ENCODE measurements at places on chromosomes 11 and 22.
A peak's percentile ranks its signal among the peaks of the same experiment; 100 is the strongest.

GRCh38 chr22:48664586-48664985 lies 1163.1 kb downstream of the BRD1 start:
- DNase-seq, result no peak
- no peaks in the 10 kb centered on the region for H3K27me3 ChIP-seq
- H3K4me3 ChIP-seq, result no peak overlapping the region
- no peaks in the 10 kb centered on the region for H3K36me3 ChIP-seq

GRCh38 chr11:8332891-8333290 lies 69.2 kb upstream of the LMO1 start:
- H3K4me3 ChIP-seq, result no peak overlapping the region
- H3K27me3 ChIP-seq, result peaks cover 2% of the 10 kb centered on the region
- H3K4me1 ChIP-seq, result no peaks in the 10 kb centered on the region
- H3K27ac ChIP-seq, result no peak overlapping the region
- no peak for DNase-seq

- H3K4me3 ChIP-seq, result no peak overlapping the region
- no peaks in the 10 kb centered on the region for H3K36me3 ChIP-seq
- peak overlapping the region; percentile 44 for H3K27ac ChIP-seq
- peaks cover 38% of the 10 kb centered on the region for H3K4me1 ChIP-seq
- no peak for DNase-seq
These were observed 98.9 kb downstream of the TRAF6 start for GRCh38 chr11:36411202-36411640.

DNA sequence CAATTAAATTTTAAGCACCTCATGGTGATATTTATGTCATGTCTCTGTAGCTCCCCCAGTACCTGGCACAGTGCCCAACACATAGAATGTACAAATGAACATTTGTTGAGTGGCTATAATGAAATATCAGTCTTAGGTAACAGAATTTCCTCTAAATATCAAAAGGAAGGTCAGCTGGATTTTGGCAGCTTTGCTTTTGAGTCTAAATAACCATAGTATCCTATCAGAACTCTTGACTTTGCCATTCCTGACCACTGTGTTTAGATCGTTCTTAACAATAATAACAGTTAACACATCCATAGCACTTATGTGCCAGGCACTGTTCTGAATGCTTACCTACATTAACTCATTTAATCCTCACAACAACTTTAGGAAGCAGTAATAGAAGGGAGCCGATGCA lies 26.6 kb downstream of the TMEM123 start:
- no peak overlapping the region for H3K4me3 ChIP-seq
- DNase-seq, result no peak
- no peaks in the 10 kb centered on the region for H3K27me3 ChIP-seq
- H3K36me3 ChIP-seq, result peaks cover 5% of the 10 kb centered on the region
- no peak overlapping the region for H3K27ac ChIP-seq
- peaks cover 38% of the 10 kb centered on the region for H3K4me1 ChIP-seq

DNA sequence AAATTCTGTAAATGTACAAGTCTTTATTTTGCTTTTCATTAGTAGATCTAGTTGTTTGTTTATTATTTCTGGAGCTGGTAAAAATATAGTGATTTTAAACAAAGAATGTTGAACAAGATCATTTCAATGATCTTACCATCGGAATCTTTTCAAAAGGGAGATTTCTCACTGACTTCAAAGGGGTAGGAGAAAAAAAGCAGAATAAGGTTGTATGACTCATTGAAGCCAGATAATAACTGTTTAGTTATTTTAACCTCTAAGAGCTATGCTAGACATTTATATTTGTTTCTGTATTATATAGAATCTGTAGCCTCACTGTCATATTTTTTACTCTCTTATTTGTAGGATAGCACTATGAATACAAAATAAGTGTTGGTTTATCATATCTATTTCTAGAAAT lies 8.1 kb upstream of the PDE3B start:
- H3K27ac ChIP-seq, result no peak overlapping the region
- no peak overlapping the region for H3K4me3 ChIP-seq
- H3K4me1 ChIP-seq, result peaks cover 23% of the 10 kb centered on the region
- no peaks in the 10 kb centered on the region for H3K27me3 ChIP-seq
- H3K36me3 ChIP-seq, result no peaks in the 10 kb centered on the region

GRCh38 chr11:72642043-72642883 lies 32.0 kb downstream of the PDE2A start:
- peaks cover 11% of the 10 kb centered on the region for H3K27me3 ChIP-seq
- H3K36me3 ChIP-seq, result no peaks in the 10 kb centered on the region
- H3K4me1 ChIP-seq, result peaks cover 4% of the 10 kb centered on the region
- DNase-seq, result no peak

DNA sequence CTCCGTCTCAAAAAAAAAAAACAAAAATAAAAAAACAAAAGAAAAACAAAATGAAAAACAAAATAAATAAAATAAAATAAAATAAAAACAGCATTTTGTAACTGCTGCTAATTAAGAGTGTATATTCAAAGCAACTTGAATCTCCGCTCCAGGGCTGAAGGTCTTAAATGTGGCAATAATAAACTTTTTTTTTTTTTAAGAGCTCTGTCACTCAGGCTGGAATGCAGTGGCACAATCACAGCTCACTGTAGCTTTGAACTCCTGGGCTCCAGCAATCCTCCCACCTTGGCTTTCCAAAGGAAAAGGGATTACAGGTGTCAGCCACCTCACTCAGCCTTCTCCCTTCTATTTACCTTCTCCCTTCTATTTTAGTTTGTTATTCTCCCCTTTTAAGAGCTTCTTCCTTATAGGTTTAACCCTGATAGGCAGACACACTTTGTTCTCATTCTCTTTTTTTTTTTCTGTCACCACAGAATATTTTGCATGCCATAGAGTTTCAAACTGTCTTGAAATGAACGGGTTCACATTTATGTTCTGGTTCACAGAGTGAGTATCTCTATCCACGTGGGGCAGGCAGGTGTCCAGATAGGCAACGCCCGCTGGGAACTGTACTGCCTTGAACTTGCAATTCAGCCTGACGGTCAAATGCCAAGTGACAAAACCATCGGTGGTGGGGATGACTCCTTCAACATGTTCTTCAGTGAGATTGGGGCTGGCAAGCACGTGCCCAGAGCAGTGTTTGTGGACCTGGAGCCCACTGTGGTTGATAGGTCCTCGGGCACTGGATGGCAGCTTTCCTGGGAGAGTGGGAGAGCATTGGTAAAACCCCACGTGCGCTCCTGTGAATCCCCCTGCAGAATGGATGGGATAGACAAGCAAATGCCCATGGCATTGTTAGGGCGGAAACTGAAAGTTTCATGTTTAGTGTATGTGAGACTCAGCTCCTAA lies 19.4 kb downstream of the LRRC74B start:
- no peak overlapping the region for H3K4me3 ChIP-seq
- no peaks in the 10 kb centered on the region for H3K4me1 ChIP-seq
- no peaks in the 10 kb centered on the region for H3K27me3 ChIP-seq
- no peak overlapping the region for H3K27ac ChIP-seq

- peaks cover 24% of the 10 kb centered on the region for H3K27me3 ChIP-seq
- peaks cover 32% of the 10 kb centered on the region for H3K4me1 ChIP-seq
- H3K36me3 ChIP-seq, result no peaks in the 10 kb centered on the region
- no peak within 1 kb of the TSS for H3K27ac ChIP-seq
- peak within 1 kb of the TSS; percentile 37 for H3K4me3 ChIP-seq
These were observed at the start of gene OVOL1 for GRCh38 chr11:65786786-65787636. Gene OVOL1 (plus strand): TSS chr11:65787063. CDS start chr11:65787374, 311 bp downstream.

- DNase-seq, result no peak
- no peaks in the 10 kb centered on the region for H3K36me3 ChIP-seq
- H3K27ac ChIP-seq, result no peak overlapping the region
- no peaks in the 10 kb centered on the region for H3K27me3 ChIP-seq
- H3K4me3 ChIP-seq, result no peak overlapping the region
These were observed 403.9 kb upstream of the ANO3 start for GRCh38 chr11:25928076-25928475.

DNA sequence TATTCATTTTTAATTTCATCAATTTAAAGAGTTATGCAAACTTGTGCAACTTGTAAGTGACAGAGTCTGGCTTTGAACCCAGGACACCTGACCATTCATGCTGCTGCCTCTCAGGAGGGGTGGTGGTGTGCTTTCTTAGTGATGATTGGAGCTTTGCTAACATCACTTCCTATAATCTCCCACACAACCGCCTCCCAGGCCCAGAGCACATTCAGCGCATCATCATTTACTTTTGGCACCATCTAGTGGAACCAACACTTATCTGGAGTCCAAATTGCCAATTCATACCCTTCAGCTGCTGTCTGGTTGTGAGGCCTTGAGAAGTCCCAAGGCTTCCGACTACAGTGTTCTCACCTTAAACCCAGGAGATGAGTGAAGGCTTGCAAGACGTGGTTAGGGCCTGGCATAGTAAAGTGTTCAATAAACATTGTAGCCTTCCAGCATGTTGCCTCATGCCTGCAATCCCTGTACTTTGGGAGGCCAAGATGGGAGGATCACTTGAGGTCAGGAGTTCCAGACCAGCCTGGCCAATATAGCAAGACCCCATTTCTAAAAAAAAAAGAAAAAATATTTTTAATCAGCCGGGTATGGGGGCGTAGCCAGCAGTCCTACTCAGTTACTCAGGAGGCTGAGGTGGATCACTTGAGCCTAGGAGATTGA lies 1.1 kb upstream of the TTLL1 start:
- no peak overlapping the region for H3K27ac ChIP-seq
- H3K4me3 ChIP-seq, result no peak overlapping the region
- no peaks in the 10 kb centered on the region for H3K36me3 ChIP-seq

DNA sequence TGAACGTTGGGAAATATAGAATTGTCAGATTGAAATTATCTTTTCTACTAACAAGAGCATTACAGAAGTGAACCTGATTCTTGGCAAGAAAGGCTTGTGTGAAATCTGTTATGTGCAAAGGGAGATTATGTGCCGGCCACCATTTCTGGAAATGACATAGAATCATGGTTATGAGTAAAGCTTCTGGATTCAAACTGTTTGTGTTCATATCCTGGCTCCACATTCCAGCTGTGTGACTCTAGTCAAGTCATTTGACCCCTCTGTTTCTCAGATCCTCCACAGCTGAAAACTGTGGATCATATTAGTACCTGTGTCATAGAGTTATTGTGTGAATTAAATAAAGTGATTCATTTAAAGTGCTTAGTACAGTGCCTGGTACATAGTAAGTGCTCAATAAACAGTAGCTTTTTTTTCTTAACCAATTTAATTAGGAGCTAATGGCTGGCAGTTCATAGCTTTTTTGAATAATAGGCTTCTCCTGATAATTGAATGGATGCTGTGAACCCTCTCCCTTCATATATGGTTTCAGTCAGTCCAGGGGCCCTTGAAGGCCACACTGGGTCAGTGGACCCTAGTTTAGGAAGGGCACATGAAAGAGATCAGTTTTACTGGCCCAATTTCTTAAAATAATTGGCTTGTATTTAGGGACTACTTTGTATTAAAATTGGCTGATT lies 34.6 kb downstream of the EHF start:
- no peaks in the 10 kb centered on the region for H3K36me3 ChIP-seq
- peaks cover 13% of the 10 kb centered on the region for H3K4me1 ChIP-seq
- H3K27me3 ChIP-seq, result no peaks in the 10 kb centered on the region
- no peak overlapping the region for H3K4me3 ChIP-seq

- H3K27me3 ChIP-seq, result no peaks in the 10 kb centered on the region
- H3K27ac ChIP-seq, result no peak overlapping the region
- H3K36me3 ChIP-seq, result peaks cover 36% of the 10 kb centered on the region
- H3K4me1 ChIP-seq, result peaks cover 9% of the 10 kb centered on the region
- no peak for DNase-seq
- H3K4me3 ChIP-seq, result no peak overlapping the region
These were observed 42.2 kb upstream of the CYP2D6 start for GRCh38 chr22:42172773-42173172.
